Stimulated activated CD8-positive, alpha-beta memory T cell treated with anti-CD3 and anti-CD28 coated beads, Interleukin-2, amount 100 ng/mL, for 1 hour (primary cell): ENCODE measurements at places on chromosomes 1 and 21.

DNA sequence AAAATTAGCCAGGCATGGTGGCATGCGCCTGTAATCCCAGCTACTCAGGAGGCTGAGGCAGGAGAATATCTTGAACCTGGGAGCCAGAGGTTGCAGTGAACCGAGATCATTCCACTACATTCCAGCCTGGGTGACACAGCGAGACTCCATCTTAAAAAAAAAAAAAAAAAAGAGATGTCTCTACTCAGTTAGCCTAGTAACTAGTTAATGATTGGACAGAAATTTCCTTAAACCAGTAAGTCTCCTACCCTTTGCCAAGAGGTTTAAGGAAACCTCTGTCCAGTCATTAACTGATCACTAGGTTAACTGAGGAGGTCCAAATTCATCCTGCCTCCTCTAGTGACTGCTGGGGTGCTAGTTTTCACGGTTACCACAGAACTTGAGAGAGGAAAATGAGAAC, 143.9 kb upstream of the UBE2U start:
- DNase-seq, result no peak

DNA sequence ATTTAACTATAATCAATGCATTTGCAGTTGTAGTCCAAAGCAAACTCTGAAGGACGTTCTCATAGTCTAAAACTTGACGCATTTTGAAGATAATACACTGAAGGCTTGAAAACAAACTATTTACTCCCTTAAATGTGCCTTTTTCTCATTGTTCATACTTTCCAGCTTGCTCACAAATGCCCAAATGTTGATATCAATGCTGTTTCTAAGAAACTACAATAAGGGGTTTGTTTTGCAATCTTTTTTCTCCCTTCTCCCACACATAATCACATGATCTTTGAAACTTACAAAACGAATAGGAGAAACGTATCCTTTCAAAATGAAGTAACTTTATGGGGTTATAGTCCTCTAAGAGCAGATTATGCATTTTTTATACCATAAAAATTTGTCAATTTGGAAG, 508.7 kb downstream of the DPYD start:
- no peak for DNase-seq

DNA sequence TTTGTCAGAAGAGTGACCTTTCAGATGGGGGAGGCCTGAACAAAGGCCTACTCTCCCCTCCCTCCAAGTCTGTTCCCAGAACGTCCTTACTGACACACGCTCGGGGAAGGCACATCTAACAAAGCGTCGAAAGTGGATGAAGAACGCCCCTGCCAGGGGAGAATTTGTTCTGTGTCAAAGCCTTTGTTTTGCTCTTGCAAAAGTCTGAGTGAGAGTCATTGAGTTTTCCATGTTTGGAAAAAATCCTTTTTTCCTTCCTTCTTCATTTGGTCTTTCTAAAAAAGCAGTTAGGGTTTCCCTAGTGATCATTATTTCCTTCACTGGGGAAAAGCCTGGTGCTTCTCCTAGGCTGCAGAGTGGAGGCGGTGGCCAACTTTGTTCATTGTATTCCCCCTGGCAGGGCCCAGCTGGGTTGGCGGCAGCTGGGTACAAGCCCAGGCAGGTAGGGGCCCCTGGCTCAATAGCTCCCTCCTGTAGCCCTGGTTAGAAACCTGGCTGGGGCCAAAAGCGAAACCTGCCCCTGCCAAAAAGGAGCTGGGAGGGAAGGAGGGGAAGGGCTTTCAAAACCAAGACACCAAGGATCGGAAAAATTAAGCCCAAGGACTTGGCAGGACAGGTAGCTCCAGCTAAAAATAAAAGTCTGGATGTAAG, 81.1 kb downstream of the ITPKB start:
- DNase-seq, result no peak

DNA sequence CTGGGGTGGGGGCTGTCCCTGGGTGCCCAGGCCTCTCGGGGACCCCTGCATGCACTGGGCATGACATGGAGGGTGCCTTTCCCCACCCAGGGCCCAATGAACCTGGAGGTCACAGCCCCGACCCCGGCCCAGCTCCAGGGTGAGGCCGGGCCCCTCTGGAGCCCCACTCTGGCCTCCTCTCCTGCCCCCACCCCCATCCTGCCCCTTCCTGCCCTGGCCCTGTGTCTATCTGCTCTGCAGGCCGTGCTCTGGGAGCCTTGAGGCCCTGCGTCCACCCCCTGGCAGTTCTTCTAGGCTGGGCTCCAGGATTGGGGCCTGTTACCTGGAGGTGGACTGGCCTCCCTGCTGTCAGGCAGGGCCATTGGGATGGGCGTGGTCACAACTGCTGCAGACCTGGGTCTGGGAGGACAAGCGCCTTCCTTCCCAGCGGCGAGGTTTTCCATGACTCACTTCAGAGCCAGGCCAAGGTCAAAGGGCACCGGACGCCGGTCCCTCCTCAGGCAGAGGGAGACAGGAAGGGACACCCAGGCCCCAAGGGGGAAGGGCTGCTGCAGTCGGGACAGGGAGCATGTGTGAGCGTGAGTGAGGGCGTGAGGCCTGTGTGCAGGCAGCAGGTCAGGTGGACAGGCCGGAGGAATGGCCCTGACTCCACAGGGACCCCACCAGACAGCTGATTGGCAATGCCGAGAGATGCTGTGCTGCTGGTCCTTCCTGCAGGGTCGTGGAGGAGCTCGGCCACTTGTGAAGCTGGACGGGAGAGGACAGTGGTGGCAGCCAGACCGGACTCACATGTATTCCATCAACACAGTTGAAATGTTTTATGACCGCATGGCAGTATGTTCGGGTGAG, 31.1 kb upstream of the POFUT2 start:
- DNase-seq, result no peak

DNA sequence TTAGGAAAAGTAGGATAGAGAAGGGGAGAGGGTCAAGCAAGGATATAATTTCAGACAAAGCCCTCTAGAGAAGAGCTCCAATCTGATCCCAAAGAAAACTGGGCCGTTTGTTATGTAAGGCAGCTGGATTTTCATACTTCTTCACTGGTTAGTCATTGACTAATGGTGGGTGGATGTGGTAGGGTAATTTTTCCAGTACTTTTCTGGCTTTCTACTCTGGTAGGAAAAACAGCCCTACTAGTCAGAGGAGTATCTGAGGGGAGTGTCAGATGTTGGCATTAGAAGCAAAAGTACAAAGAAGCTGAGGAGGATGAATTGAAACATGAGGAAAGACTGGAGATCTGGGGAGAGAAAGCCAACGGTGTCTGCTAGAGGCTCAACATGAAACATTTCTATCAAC, 145.3 kb downstream of the TNFSF18 start:
- no peak for DNase-seq

DNA sequence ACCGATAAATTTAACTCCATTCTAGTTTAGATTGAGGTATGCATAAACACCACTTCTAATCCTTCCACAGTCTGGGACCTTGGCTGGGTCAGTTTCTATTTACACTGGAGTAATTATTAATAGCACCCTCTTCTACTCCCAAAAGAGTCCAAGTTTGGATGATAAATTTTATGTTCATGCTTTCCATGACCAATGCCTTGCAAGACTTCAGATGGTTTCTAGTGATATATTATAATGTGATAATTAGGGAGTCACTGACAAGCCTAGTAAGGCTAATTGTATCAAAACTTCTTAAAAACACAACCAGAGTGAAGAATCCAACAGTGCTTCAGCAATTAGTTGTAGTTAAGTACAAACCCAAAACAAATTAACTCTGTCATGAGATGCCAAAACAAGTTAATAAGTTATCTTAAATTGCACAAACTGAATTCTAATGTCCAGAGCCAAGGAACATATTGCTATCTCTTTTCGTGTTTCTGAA, 489.6 kb downstream of the TTLL7 start:
- DNase-seq, result no peak

- no peak for DNase-seq
These were observed 249.7 kb downstream of the C1orf94 start for GRCh38 chr1:34426325-34426896.

DNA sequence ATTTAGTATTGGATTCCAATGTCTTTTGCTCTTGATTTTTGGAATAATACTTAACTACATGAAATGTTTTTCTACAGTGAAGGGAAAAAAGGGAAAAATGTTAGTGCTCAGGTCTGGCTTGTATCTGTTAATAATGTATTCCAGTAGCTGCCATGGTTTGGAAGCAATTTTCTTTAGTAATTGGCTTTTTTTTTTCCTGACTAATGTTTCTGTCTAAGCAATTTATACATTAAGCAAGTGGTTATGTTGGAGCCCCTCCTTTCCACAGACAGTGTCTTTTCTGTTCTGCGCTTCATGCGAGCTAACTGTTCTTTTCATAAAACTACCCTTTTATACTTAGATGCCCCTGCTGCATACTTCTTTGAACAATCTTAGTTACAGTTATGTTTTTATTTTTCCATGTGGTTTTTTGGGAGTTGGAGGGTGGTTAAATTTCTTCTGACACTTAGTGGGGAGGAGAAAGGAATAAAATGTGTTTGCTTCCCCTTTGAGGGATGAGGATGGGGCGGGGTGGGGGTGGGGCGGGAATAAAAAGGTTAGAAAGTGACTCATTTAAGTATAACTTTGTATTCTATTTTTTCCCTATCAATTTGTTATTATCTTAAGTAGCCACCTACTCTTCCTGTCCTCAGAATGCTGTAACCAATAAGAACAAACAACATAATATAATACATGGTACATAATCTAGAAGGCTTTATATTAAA, 83.1 kb downstream of the CLIC4 start:
- no peak for DNase-seq

DNA sequence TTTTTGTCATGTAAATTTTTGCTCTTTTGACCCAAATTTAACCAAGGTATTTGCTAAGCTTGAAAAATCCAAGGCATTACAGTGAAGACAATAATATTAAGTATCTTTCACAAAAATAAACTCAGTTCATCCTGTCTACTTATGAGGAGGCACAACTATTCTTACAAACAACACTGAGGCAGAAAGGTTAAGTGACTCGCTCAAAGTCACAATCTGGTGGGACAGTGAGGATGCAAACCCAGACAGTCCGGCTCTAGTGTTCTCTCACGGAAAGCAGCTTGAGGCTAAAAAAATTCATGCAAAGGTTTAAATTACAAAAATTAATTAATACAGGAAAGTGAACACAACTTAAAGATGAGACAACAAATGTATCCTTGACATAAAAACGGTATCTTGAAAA, 125.3 kb downstream of the SIPA1L2 start:
- no peak for DNase-seq

- DNase-seq, result no peak
These were observed 876 bp upstream of the CATSPERE start for GRCh38 chr1:244460197-244460596.

- DNase-seq, result no peak
These were observed 60.6 kb upstream of the ETV3 start for GRCh38 chr1:157198619-157199420.

DNA sequence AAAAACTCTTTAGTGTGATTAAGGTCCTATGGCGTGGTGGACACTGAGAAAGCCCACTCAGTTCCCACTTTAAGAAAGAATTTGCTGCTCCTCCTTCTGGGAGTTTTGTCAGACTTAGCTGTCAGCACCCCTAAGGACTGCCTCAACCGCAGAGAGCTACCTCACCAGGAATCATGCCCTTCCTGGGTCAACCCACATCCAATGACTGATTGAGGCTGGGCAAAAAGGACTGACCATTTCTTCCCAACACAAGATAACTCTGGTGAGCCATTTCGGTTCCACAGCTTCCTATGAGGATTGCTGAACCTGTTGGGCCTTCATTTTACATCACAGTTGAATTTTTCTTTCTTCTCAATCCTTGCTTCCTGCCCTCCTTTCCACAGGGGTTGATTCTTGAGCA, 197.9 kb downstream of the NCAM2 start:
- DNase-seq, result no peak

DNA sequence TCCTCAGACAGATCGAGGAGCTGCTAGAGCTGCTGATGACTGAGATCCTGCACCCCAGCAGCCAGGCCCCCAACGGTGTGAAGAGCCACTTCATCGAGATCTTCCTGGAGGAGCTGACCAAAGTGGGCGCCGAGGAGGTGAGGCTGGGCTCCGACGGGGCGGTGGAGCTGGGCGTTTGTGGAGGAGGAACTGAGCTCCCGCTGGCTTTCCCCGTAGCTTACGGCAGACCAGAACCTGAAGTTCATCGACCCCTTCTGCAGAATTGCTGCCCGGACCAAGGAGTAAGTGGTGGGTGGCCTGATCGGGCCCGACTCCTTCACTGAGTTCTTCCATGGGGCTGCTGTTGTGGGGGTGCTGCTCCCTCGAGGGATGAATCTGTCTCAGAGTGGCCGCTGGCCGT, 8.0 kb downstream of the RRP1 start:
- no peak for DNase-seq

DNA sequence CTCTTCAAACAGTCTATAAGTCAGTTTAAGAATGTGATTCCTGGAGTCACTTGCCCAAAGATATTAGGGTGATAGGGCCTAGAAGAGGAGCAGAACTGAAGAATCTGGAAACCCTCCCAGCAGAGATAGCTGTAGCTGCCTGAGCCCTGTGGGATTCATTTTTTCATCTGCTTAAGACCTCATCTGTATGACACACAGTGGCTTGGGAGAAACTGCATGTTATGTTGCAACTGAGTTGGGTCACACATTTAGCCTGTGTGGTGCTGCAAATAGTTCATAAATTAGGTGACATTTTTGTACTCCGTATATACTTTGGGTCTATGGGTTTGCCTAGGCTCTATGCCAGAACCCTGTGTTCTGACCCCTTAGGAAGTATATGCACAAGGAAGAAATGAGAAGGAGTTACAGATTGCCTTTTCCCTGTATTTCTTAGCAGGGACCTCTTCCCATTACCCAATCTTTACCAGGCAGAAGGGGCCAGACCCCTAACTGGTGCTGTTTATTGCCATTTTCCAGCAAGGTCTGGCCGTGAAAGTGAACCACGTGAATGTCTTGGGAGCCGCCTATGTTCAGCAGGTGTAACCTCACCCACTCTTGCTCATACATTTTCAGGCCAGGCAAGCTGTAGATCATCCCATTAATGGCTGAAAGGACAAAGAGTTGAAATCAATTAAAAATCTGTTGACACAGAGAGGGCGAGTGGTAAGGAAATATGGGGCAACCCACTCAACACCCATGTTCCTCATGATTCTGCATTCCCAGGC, 41.9 kb upstream of the SLC19A2 start:
- DNase-seq, result no peak

DNA sequence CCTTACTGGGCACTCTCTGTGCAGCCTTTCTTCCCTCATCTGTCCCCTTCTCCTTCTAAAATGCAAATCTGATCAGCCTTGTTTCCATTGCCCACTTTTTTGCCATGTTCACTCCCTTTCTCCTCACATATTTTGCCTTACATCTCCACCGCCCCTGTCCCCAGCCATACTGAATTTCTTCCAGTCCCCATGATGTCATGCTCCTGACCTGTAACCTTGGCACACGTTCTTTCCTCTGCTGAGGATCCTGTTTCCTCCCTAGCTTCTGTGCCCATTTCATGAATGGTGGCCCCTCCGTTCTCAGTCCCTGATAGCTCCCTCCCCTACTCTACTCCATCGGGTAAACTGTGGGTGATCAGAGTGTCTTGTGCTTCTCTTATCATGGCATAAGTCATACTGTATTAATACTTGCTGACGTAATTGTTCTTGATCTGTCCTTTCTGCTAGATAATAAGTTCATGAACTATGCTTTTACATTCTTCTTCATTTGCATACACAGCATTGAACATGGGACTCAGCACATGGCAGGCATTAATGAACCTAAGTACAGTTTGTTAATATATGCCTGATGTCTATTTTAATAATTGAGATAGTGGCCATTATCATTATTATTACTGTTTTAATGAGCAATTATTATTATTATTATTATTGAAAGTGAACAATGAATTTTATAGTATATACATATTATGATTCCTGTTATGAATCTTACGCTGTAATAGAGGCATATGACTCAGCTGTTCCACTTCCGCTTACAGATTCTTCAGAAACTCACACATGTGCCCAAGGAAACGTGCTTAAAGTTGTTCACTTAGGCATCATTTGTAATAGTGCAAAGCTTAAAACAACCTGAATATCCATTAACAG, 28.5 kb downstream of the MAP3K21 start:
- DNase-seq, result no peak
